ENCODE measurements at places on chromosomes 13 and 19. TPM values are rescaled to one million over a fixed set of nuclear protein-coding genes. Genes with fewer than 3 reads are reported as not detected.
A peak's percentile ranks its signal among the peaks of the same experiment; 100 is the strongest.

ZNF415 gene
- 6.9 TPM for total RNA-seq

ATXN8OS gene
- not detected for total RNA-seq

NAPSA gene
- 0.48 TPM for total RNA-seq

SHISA2 gene
- 221 TPM for total RNA-seq

METTL21C gene
- not detected for total RNA-seq

DNA sequence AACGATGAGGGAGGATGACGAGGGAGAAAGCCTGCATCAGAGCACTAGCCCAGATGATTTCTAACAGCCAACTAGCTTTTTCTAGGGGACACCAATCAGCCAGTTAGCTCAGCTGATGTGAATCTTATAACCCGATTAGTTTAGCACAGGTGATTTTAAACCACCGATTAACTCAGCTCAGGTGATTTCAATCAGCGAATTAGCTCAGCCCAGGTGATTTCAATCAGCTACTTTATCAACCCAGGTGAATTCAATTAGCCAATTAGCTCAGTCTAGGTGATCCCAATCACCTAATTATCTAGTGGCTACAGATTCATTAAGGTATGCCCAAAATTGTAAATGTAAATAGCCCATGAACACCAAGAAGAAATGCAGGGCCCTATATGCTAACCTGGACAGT lies 146.9 kb downstream of the ZNF486 start:
- no peak for DNase-seq

GRCh38 chr13:98856983-98857382 lies 104.5 kb upstream of the SLC15A1 start:
- DNase-seq: peak; percentile 88

DNA sequence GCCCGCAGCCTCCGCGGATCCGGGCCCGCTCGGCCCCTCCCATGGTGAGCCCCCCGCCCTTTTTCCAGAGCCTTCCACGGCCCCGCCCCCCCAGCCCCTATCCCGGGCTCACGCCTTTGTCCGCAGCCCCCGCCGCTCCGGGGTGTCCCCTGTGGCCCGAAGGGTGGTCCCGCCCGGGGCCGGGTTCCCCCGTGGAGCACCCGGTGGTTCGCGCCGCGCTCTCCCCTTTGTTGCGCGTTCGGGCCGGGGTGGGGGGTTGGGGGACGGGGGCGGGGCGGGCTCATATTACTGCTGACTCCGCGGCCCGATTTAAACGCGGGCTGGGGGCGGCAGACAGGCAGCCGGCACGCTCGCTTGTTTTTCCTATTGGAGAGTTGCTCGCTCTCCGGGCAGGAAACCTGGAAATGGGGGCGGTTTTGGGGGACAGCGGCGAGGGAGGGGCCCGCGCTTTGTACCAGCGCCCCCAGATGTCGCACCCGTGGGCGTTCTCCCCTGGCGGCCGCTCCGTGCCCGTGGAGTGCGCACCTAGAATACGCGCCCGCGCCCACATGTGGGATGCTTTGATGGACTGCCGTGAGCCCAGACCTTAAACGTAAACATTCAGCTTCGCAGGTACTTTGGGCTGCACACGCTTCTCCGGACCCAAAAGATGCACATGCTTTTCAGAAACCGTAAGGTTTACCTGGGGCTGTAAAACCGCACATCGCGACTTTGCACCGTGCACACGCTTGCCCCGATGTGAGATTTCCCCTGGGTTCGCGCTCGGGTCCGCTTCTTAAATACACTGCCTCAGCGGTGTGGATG lies 699 bp downstream of the PTOV1 start:
- DNase-seq: peak; percentile 45

- no peak for DNase-seq
Measured at GRCh38 chr13:109394311-109394988, 391.9 kb downstream of the IRS2 start.

DNA sequence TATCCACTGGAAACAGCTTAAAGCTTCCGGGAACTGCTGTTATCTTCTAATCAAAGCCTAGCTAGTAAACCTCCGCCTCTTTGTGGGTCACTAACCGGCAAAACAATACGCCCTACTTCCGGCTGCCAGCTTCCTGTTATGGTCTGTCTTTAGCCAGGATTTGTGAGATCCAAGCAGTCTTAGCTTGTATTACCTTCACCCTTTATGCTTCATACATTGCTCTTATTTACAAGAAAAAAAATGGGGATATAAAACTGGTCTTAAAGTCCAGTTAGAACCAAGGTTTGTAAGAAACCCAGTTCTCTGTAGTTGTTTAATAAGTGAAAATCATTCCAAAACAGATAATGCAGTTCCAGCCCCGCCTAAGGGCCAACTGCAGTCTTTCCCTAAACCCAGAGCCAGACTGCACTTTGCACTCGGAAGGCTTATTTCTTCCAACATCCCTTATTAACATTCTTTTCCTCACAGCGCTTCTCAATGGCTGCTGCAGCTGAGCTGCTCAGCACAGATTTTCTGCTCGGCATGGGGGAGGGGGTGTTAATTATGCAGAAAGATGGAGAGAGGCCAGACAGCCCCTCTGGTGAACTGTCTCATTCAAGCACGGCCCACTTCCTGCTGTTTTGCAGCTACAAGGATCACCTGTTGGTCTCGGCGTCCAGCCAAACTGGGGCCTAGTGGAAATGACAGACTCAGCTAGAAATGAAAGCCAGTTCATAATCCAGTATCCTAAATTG lies 368.4 kb downstream of the KLF12 start:
- DNase-seq: peak; percentile 94

GRCh38 chr13:34720618-34721017 lies 221.5 kb upstream of the NBEA start:
- DNase-seq: no peak

DNA sequence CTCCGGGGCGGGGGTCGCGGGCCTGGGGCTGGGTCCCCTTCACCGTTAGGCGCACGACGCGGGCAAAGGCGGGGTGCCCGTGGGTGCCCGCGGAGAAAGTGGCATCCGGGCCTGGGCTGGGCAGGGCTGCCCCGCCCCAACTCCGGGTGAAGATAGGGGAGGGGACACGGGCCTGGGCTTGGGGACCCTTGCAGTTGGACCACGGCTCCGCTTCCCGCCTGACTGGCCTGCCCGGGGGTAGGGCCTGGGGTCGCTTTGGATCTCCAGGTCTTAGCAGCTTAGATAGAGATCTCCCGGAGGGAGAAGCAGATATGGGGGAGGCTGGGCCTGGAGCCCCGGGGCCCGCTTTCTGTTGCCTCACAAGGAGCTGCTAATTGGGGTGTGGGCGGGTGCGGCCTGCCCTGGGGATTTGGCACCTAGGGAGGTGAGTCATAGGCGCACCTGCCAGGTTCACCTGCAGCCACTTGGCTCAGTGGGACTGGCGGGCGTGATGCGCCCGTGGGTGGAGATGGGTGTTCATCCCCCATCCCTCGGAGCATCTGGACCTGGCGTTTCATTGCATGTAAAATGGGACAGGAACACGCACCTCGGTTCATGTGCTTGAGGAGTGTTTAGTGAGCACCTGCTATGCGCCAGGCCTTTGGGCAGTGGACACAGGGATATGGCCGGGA lies 585 bp downstream of the MAP1S start:
- DNase-seq: no peak

- peak; percentile 11 for DNase-seq
Measured at GRCh38 chr19:42269478-42270345, 660 bp downstream of the CIC start.

DNA sequence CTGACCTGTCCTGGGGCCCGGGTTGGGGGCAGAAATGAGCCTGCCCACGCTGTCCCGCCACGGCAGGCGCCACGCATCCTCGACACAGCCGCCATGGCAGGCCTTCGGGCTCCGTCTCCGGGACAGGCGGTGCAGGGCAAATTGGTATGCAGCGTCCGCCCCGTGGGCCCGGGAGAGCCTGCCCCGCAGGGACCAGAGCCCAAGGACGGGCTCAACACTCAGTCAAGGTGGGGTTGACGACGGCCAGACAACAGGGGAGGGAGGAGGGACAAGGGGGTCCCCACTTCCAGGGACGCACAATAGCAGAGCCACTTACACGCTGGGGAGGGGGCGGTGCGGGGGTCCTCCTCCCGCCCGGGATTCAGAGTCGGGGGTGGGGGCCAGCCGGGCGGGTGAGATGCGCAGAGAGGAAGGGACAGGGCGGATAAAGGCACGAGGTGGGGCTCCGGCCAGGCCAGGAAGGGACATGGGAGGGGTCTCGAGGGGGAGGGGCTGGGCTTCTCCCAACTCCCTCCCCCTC lies 1.2 kb downstream of the CTXN1 start:
- DNase-seq: no peak

Data from myocyte (in vitro differentiated cells).